ENCODE measurements at places on chromosomes 1 and 21.

GRCh38 chr1:90359994-90360393 lies 357.1 kb downstream of the BARHL2 start:
- DNase-seq, result no peak

- DNase-seq, result no peak
These were observed 13.9 kb upstream of the OLIG1 start for GRCh38 chr21:33055991-33056390.

- DNase-seq, result no peak
These were observed 22.1 kb upstream of the TDRD10 start for GRCh38 chr1:154479764-154480421.

GRCh38 chr1:88736633-88737248 lies 52.7 kb downstream of the PKN2 start:
- no peak for DNase-seq

DNA sequence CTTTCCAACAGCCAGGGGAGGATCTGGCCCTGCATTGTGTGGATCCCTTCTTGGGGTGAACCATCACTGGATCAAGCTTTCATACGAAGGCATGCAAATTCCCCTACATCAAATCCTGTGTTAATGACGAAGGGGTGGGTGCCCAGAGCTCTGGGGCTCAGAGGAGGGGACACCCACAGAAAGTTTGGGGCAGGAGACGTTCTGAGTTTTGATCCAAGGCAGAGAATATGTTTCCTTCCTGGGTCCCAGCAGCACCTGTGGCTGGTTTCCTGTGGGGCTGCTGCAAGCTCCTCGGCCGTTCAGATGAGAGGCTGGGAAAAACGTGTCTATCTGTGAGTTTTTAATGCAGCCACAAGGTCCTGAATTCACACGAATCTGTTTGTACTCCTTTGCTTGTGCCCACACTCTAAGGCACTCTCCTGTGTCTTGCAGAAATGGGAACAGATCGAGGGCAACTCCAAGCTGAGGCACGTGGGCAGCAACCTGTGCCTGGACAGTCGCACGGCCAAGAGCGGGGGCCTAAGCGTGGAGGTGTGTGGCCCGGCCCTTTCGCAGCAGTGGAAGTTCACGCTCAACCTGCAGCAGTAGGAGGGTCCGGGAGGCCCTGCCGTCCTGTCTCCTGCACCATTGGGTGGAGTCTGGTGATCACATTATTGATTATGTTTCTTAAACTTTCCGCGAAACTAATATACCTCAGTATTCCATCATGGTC lies 147.1 kb downstream of the PGBD5 start:
- DNase-seq, result no peak

DNA sequence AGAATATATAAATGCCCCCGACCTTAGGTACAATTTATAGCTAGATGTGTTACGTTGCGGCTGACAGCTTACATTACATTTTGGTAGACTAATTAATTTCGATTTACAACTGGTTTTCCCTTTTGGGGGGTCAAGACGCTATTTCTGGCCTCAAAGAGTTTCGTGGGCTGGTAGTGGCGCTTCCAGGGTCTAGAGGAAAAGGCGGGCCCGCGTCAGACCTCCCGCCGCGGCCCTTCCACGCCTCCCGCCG lies 391 bp downstream of the IFT25 start:
- no peak for DNase-seq

- no peak for DNase-seq
These were observed 36.8 kb upstream of the BMP8B start for GRCh38 chr1:39825432-39825941.

DNA sequence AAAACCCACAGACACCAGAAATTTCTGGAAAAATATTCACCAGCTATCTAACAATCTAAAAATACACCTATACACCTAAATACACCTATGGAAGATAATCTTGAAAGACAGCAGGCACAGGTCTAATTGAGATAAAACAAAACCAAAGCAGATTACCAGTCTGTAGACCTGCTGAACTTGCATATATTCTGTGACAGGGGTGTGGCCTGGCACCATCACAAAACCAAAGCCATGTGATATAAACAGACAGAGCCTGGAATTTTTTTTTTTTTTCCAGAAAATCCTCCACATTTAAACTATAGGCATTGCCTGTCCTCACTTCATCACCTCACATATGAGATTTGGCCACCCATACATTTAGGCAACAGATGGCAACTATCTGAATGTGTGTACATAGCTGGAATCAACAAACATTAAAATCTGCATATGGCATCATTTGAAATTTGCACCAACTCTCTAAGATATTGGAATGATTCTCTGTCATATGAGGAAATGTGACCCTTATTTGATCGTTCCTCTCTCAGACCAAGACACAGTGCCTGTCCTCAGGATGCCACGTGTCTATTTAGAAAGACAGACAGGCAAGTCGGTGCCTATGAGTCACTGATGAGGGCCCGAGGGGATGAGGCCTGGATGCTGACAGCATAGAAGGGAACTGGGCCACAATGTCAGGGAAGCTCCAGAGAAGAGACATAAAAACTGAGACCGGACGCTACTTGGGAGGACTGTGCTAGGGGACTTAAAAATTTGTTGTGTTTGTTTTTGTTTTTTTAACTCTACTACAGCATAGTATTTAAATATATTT lies 32.6 kb downstream of the NMNAT2 start:
- no peak for DNase-seq

- DNase-seq, result no peak
These were observed 16.8 kb downstream of the LGR6 start for GRCh38 chr1:202210385-202210784.

GRCh38 chr1:3038571-3039181 lies 17.4 kb downstream of the ACTRT2 start:
- DNase-seq, result no peak

GRCh38 chr1:167661527-167662426 lies 31.7 kb downstream of the RCSD1 start:
- DNase-seq, result no peak

DNA sequence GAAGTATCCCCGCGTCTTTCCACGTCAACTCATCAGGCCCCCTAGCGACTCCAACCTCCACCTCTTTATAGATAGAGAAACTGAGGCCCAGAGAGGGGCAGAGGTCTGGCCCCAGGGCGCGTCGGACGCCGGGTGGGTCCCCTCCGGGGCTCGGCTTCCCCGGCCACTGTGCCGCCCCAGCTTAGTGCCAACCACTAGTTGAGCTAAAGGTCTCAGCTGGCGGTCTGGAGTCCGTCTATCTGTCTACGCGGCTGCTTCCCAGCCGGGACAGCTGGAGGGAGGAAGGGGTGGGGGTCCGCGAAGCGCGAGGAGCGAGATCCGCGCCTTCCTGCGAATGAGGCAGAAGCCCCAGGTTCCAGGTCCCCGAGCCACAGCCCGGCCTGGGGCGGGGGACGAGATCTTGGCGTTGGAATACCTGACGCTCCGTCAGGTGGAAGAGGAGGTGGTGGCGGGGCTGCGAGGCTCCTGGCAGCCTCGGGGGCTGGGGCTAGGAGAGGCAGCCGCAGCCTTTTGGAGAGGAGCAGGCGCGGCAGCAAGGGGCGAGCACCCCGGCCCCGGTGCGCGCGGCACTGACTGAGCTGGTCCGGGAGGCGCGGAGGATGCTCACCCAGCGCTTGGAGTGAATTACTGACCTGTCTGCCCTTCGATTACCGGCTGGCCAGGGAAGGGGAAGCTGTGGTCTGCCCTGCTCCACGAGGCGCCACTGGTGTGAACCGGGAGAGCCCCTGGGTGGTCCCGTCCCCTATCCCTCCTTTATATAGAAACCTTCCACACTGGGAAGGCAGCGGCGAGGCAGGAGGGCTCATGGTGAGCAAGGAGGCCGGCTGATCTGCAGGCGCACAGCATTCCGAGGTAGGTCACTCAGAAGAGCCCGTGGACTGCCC lies 937 bp downstream of the PODN start:
- DNase-seq, result no peak

DNA sequence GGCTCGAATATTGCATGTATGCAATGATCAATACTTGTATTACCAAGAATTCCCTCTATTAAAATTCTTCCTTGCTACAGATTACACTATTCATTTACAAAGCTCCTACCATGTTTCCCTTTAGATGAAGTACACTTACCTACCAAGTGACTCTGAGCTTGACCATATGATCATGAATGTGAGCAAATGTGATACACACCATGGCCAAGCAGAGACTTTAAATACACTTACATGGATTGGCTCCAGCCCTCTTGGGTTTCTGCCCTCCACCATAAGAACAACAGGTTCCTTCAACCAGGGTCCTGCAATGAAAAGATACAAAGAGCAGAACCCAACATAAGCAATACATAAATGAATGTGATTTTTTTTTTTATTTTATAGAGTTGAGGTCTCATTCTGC lies 30.0 kb downstream of the LRRC52 start:
- no peak for DNase-seq
